ENCODE measurements at places on chromosomes 5 and 9.

GRCh38 chr9:124694414-124695279 is 76.5 kb downstream of the NR6A1 start:
- no peak for DNase-seq

GRCh38 chr9:127876764-127877562 is 512 bp downstream of the AK1 start:
- DNase-seq: no peak

DNA sequence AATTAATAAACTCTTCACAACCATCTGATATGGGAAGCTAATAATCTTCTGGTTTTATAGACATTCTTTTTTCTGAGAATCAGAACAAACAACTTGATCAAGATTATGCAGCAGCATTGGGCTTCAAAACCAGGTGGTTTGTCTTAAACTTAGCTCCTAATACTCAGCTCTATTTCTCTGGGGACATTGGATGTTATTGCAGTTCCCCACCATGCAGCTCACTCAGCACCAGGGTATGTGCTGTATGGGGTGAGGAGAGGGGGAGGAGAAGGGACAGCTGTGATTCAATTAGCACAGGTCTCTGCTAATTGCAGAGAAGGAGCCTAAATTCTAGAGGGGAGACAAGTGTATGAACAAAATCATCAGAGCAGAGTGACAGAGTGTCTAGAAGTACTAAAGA is 210.7 kb upstream of the TNC start:
- no peak for DNase-seq

DNA sequence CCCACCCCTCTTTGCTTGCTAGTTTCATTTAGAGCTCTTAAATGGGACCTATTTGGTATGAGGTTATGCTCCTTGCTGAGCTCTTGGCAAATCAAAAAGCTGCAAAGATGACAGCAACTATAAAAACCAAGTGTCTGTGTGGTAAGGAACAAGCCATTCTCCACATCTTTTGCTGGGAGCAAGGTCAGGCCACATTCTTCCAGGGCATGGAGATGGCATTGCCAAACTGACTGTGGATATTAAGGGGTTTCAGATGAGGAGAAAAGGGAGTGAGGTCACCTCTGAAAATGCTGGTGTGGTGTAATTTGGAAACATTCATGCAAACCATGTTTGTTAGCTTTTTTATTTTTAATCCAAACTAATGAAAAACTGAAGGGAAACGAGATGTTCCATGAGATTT is 218.8 kb upstream of the IL12B start:
- no peak for DNase-seq

- DNase-seq: no peak
Measured at GRCh38 chr5:180133551-180133950, 62.0 kb upstream of the RNF130 start.

GRCh38 chr9:16318516-16319060 is 551.9 kb downstream of the BNC2 start:
- no peak for DNase-seq

DNA sequence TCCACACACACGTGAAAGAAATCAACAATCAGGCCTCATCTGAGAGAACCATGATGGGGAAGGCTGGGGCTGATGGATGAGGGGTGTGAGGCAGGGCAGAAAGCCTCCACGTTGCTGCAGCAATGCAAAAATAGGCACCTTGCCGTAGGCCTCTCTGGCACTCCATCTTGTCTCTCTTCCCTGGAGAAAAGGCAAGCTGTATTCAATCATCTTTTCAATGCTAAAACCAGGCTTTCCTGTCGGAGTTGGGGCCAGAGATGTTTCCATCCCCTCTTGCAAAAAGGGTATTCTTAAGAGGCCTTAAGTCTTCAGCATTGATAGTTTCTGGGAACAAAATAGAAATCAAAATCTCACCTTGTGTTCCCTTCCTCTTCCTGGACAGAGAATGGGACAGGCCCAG is 80.9 kb downstream of the THBS4 start:
- no peak for DNase-seq

GRCh38 chr9:93595461-93595860 is 19.1 kb downstream of the PHF2 start:
- no peak for DNase-seq

- no peak for DNase-seq
Measured at GRCh38 chr5:150489360-150490295, 18.3 kb upstream of the NDST1 start.

DNA sequence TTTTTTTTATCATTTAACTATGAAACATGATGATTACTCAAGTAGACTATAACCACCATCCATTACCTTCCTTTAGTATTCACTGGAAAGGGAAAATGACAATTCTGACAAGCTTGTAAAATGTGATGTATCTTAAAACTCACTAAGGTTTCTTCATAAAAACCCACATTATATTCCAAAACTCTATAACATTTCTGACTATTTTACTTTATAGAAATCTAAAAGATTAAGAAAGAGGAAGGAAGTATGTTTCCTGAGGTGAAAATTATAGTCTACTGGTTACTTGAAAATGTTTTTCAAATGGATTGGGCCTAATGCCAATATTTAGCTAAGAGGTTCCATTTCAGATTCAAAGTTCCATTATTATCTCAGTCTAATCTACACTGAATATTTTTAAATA is 1982.2 kb upstream of the C9orf72 start:
- no peak for DNase-seq

- DNase-seq: no peak
Measured at GRCh38 chr5:134502259-134502658, 23.2 kb upstream of the JADE2 start.

DNA sequence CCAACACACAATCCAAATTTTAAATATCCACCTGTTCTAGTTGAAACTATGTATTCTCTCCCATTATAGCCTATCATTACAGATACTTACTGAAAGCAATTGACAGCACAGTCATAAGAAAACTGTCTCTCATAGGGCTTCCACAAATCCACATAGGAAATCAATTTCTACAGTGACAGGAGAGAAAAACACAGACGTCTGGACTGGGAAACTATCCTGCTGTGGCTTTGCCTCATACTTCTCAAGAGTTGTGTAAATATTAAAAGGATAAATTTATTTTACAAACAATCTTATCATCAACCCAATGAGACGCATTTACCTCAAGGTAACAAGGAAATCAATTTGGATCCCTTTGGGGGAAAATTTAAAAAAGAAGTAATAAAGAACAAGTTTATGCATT is 517.5 kb downstream of the EFNA5 start:
- DNase-seq: no peak

GRCh38 chr5:55392669-55393068 is 84.9 kb downstream of the MTREX start:
- DNase-seq: no peak

DNA sequence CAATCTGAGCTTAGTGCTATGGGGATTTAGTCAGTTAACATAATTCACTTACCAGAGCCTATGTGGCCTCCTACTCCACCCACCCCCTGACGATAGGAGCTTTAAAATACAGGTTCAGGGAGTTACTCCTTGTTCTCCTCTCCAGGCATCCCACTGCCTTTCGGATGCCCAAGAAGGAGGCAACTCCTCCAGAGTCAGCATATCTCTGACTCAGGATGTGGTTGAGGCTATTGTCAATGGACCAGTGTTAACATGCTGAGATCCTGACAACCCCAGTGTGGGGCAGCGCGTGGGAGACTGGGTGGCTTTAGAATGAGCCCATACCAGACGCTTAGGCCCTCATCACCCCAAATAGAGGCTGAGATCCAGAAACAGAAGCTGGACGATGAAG is 27.4 kb downstream of the BICD2 start:
- no peak for DNase-seq

- DNase-seq: no peak
Measured at GRCh38 chr9:87469793-87470465, 27.7 kb upstream of the DAPK1 start.

- no peak for DNase-seq
Measured at GRCh38 chr9:36976371-36977030, 57.6 kb downstream of the PAX5 start.

All from CD4-positive, alpha-beta T cell treated with Interleukin-6 at 100 ng/mL for 8 hours (primary cell).